ENCODE measurements at places on chromosomes 16 and 17.

- DNase-seq = no peak
Observed at GRCh38 chr17:66076546-66077190, 115.3 kb downstream of the CEP112 start.

DNA sequence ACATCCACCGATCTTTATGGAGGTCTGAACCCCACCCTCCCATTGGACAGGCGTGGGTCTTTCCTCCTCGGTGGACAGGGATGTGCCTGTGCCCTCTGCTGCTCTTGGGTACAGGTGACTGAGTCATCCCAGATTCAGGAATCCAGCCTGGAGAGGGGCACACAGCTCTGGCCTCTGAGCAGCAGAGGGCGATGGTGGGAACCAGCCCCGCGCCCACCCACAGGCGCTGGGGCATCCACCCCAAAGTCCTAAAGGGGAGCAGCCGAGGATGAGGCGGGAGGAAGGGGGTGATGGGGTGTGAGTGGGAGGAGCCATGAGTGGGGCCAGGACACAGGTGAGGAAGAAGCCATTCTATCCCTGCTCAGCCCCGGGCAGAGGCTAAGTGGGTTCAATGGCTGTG lies 35.0 kb downstream of the ENGASE start:
- DNase-seq = no peak

DNA sequence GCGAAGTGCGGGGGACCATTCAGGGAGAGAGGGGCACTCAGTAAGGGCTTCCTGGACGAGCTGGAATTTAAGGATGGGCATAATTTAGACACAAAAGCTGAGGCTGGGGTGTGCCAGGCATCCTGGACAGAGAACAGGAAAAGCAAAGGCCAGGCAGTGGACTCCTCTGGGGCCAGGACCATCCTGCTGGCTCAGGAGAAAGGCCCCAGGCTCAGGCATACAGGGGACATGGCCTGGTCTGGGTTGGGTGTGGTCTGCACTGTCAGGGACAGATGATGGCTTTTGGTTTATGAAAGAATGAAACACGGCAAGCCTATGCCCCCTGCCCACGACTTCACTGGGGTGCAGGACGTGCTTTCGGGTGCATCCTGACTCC lies 48.9 kb upstream of the DOC2B start:
- no peak for DNase-seq

- DNase-seq = no peak
Observed at GRCh38 chr16:82560805-82561325, 65.9 kb upstream of the CDH13 start.

DNA sequence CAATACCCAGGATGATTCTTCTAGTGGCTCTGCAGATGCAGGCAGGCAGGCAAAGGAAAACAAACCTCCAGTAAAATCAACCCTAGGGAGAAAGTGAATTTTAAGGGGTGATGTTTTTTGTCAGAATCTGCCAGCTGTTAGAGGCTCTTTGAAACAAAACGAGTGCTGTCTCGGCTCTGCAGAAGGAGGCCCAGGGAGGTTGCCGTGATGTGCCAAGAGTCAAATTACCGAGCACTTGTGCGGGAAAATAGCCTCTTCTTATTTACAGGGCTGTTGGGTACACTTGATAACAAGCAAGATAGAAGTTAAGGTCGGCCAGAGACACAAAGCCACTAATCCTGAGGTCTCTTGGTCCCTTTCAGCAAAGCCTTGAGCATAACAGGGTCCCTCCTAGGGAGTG lies 68.9 kb upstream of the EEF2KMT start:
- DNase-seq = no peak

- DNase-seq = no peak
Observed at GRCh38 chr16:69199382-69199781, 12.4 kb downstream of the SNTB2 start.

DNA sequence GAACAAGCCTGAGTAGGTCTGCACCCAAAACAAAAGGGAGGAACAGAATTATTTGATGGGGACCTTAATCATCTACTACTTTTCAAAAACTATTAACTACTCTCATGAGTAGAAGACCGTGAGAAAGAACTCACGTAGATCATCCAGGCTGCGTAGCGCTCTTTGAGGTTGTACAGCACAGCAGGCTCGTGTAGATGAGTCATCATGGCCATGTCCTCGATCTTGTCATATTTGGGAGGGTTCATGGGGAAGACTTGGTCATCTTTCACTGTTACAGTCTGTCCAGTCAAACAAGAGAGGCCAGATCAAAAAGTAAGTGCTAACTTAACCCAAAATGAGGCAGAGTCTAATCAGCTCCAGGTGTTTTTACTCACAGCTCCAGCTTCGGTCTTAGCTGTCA lies 2.3 kb downstream of the MYH1 start:
- no peak for DNase-seq

- DNase-seq = no peak
Observed at GRCh38 chr16:8955828-8956227, 7.9 kb downstream of the USP7 start.

DNA sequence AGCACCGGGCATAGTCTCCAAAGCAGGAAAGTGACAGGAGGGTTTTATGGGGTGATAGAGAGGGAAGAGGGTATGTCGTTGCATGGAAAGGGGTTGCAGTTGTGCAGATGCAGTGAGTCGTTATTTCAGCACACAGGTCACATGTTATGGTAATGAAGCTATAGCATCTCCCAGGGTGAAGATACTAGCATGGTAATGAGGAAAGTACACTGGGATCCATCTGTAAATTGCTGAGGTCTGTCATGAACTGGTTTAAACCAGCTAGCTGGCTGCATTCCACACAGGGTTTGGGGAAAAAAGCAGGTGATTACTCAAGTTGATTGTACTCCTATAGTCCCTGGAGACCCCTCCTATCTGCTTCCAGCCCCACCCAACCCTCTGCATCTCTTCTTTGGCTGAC lies 11.7 kb downstream of the COX11 start:
- no peak for DNase-seq

DNA sequence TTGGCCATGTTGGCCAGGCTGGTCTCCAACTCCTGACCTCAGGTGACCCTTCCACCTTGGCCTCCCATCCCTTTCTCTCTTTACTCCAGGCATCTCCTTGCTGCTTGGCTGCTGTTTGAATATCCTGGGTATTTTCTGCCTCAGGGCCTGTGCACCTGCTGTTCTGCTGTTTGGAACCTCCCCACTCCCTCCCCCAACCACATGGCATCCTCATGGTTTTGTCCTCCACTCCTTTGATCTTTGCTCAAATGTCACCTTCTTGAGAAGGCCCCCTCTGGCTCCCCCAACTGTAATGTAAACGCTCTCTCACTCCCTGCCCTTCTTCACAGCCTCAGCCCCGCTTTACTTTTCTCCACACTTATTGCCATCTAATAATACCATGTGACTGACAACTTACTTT lies 152.0 kb downstream of the GSG1L start:
- DNase-seq = no peak

DNA sequence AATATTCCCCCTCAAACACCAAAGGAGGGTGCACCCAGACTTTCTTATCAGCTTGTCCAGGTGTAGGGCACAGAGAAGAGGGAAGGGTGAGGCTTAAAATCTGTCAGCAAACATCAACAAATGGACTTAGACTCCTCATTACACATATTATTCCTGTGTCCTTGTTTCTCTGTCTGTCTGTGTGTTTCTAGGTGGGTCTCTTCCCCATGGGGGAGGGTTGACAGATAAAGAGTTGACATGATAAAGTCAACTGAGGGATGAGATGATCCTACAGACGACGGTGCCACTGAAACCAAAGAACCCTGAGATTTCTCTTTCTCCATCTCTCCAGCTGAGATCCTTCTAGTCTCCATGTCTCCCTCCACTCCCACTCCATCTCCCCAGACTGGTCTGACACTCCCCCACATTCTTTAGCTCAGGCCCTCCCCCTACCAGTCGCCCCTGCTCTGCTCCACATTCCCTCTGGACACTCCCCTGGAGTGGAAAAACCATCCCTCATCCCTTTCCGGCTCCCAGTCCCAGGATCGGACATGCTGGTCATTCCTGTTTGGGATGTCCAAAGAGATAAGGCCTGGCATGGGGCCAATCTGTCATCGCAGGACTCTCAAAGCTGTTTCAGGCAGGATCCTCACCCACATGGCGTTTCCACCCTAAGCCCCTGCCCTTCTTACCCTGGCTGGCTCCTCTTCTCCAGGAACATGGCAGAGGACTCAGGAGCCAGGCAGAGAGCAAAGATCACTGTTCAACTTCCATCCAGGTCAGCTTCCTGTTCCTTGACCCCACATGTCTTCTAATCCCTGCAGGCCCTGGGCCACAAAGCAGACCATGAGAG lies 2.9 kb upstream of the ITGA3 start:
- peak; percentile 47 for DNase-seq

- DNase-seq = no peak
Observed at GRCh38 chr17:74682471-74683190, 30.1 kb downstream of the CD300LF start.

DNA sequence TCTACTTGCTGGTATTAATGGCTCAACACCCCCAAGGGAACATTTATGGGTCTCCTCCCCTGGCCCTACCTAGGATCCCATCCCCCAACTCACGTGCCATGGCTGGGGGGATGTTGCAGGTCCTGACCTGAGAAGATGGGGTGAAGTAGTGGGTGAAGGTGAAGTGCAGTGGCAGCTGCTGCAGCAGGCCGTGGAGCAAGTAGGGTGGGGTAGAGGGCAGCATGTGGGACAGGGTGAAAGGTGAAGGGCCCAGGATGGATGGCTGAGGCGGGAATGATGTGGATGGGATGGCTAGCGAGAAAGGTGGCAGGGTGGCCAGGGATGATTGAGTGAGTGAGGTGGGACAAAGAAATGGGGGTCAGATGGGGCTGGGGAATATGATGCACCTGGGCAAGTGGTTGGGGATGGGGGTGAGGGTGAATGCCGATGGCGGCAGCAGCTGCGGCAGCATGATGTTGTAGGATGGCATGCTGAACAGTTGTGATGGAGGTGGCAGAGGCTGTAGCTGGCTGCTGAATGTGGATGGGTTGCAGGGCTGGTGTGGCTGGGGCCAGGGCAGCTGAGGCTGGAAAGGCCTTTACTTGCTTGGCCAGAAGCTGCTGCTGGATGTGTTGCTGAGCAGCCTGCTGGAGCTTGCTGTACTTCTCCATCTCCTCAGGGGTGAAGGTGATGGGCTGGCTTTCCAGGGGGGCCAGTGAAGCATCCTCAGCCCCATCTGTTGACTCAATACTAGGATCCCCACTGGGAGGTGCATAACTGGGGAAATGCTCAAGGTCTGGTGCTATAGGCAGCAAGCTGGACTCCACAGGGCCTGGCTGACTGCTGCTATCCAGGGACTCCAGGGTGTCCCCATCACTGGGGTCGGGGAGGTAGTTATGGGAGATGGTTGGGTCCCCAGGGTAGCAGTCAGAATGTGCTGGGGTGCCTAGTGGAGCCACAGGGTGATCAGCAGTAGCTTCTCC lies 8.3 kb upstream of the ITGA2B start:
- no peak for DNase-seq

GRCh38 chr17:78425429-78425828 lies 47.0 kb downstream of the PGS1 start:
- no peak for DNase-seq

GRCh38 chr17:37322826-37323561 lies 52.8 kb upstream of the C17orf78 start:
- DNase-seq = no peak

- no peak for DNase-seq
Observed at GRCh38 chr17:77437017-77437416, 296.2 kb downstream of the SEC14L1 start.

DNA sequence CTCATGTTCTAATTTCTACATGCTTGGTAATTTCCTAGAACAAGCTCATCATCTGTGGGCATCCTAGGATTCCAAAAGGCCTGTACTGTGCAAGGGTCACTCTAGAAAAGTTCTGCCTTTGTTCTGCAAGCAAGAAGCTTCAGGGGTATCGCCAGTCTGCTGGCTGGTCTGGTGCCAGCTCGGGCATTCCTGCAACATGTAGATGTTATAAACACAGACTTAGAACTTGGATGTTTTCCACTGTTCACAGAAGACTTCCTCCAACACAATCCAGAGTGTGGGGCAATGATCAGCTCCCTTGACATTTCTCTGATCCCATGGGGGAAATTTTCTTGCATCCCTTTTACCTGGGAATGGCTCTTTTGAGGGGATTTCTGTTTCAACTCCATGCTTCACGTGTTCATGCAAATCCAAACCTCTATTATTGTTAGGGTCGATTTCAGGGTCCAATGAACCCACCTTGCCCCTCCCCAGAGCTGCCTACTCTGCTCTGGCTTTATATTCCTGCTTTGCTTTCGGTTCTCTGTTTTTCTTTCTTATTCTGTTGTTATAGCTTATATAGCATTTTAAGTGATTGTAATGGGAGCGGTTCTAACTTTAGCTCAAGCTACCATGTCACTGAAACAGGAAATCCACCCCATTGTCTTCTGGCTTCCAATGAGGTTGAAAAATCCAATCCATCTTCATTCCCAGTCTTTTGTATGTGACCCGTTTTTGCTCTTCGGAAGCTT lies 25.3 kb downstream of the UBE2O start:
- DNase-seq = no peak

DNA sequence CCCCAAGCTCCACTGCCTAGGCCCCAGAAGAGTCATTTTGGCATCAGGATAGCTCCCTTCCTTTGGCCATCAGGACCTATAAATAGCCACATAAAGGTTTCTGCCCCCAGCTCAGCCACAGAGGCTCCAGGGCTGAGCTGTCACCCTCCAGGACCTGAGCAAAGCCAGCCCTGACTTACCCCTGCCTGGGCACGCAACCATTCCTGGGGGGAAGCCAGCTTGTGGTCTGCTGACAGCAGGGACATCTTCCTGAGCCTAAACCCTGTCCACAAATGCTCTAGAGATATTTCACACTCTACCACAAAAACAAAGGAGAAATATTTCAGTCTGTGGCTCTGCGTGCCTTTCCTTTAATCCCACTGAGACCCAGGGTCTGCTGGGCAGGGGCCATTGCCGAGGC lies 123.7 kb upstream of the CCL2 start:
- DNase-seq = no peak

DNA sequence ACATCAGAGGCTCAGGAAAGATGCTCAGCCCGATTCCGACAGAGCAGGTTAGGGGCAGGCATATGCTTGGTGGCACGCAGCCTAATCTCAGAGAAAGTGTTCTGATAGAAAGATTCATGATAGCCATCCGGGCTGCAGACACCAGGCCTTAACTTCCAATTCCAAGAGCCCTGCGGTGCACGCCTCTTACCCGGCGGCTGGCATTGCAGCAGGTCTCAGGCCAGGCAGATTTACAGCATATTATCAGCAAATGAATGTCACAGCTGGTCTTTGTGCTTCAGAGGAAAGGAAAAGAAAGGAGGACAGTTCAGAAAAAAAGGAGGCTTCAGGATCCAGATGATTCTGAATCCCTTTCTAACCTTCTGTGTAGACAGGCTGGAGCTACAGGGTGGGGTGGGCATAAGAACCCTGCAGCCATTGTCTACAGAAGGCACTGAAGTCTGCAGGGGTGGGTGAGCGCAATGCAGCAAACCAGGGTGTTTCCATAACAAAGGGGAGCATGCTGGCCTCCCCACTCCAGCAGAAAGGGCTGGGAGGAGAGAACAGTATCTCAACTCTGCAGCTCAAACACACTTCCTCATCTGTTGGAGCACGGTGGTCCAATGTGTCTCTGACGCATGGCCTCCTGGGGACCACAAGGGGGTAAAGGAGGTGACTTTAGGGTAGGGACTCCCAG lies 277.4 kb upstream of the XYLT1 start:
- no peak for DNase-seq

GRCh38 chr17:71024172-71024571 lies 854.8 kb downstream of the KCNJ2 start:
- DNase-seq = no peak

GRCh38 chr16:12323007-12323758 lies 346.6 kb downstream of the SNX29 start:
- DNase-seq = peak; percentile 64

- DNase-seq = no peak
Observed at GRCh38 chr16:19524356-19524615, 544 bp downstream of the CCP110 start.
